ENCODE measurements at places on chromosomes 16 and 17. TPM values are rescaled to one million over a fixed set of nuclear protein-coding genes. Genes with fewer than 3 reads are reported as not detected.

PDIA2 gene
- not detected for total RNA-seq

QPRT gene
- total RNA-seq, result 7.4 TPM

HOXB5 gene
- total RNA-seq, result 0.57 TPM

KRT31 gene
- 0.09 TPM for total RNA-seq

CBX2 gene
- 0.63 TPM for total RNA-seq

CRYM gene
- total RNA-seq, result 2.0 TPM

SLC35G6 gene
- total RNA-seq, result not detected

KRTAP16-1 gene
- not detected for total RNA-seq

EVPLL gene
- not detected for total RNA-seq

KCNJ18 gene
- not detected for total RNA-seq

NLGN2 gene
- total RNA-seq, result 20.3 TPM

LGALS9B gene
- total RNA-seq, result not detected

SEPHS2 gene
- 15.8 TPM for total RNA-seq

SLC13A5 gene
- total RNA-seq, result not detected

DNA sequence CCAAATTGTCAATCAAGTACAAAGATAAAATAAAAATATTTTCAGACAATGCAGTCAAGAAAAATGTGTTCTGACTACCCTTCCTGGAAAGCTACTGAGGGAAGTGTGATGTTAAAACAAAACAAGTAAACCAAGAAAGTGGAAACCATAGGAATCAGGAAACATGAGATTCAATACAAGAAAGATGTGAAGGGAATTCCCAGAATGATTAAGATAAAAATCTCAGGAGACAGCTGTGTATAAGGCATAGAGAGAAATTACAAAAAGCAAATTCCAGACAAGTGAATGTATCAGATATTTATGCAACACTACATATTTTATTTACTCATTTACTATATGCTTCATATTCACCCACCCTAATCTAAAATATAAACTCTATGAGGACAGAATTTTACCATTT is 32.2 kb downstream of the TRIM37 start:
- DNase-seq, result peak; percentile 71

- peak; percentile 62 for DNase-seq
Measured at GRCh38 chr17:4953451-4953961, 2.6 kb downstream of the ENO3 start.

DNA sequence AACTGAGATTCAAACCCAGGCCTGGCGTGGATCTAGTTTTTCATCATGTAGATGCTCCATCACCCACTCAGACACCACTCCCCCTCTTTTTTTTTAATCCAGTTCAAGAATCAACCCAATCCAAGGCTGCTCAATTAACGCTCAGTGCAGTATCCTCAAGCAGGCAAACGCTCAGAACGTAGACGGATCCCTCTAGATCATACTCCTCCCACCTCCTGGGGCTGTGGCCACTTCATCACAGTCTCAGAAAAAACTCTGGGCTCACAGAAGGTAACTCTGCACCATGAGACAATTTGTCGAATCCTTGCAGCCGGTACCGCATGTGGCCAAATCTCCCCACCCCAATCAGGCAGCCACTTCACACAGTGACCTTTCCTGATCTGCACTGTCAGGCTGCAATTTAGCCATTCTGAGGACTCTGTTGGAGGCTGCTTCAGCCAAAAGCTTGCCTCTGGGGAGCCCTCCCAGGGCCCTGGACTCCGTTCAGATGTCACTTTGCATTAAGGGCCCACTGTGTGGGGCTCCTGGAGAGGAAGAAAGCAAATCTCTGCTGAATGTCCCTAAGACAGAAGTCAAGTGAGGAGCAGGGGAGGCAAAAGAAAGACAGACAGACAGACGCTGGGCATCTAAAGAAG is 183.5 kb downstream of the XYLT1 start:
- no peak for DNase-seq

DNA sequence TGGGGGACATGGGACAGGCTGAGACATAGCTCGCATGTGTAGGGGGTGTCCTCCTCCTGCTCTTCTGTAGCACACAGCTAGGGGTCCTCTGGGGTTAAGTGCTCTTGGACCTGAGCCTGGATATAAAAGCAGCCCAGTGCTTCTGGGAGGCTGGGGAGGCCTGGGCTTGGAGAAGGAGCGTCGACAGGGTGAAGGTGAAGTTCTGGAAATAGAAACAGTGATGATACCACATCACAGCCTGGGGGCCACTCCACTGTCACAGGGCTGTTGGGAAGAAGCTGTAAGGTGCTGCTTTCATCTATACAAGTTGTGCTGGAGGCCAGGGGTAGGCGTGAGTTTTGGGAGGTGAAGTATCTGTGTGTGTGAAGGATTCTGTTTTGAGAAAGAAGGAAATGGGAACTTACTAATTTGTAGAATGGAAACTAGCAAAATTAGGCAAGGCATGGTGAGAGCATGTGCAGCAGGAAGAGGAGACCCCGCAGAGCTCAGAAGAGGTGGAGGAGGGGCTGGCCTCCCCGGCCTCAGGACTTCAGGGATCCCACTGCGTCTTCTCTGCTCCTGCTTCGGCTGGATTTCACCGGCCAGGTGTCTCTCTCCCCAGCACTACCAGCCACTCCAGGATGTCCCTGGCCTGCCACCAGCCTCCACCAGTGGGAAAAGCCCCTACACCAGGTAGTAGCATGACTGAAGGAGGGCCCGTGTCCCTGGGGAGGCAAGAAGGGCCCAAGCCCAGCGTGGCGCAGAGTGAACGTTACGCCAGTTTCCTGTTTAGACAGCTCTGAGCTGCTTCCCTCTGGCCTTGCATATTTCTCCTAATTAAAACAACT is 19.4 kb downstream of the PLCG2 start:
- DNase-seq, result no peak

- no peak for DNase-seq
Measured at GRCh38 chr16:81291117-81291516, 23.6 kb upstream of the GAN start.

DNA sequence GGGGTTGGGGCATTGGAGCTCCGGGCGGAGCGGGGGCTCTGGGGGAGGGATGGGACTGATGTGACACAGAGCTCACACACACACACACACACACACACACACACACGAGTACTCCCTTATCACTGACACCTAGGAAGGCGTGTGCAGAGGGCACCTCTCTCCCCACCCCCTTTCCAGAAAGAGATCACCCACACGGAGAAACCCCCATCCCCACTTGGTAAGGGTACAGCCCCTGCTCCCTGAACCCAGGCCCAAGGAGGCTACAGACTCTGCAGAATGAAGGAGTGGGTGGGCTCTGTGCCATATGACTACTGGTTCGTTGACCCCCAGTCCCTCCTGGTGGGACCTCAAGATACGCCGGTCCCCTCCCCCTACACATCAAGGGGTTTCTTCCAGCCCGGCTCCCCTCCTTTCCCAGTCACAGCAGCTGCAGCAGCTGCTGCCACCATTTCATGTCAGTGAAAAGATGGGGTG is 8.7 kb upstream of the ARHGAP23 start:
- DNase-seq, result no peak

DNA sequence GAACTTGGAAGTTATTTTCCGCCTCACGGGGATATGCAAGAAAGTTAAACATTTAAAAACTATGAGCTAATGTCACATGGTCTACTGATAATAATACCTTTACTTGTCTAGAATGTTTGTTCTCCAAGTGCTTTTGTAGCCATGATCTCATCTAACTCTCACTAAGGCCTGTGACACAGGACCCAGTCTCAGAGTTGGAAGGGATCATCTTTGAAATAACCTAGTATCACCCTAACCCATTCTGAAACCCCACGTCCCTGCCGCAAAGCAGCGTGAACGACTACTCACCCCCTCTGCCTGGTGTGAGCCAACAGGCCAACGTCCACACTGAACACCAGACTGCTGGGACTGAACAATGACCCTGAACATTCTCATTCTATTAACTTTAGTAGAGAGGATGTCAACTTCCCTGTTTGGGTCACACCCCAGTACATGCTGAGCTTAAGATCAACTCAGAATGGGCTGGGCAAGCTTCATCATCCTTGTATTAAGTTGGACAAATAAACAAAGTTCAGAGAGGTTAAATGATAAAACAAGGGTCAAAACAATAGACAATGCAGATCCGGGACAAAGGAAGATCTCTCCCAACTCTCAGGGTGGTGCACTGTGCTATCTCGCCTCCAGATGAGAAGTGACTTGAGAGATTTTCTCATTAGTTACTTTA is 54.8 kb upstream of the BCAR1 start:
- peak; percentile 11 for DNase-seq

DNA sequence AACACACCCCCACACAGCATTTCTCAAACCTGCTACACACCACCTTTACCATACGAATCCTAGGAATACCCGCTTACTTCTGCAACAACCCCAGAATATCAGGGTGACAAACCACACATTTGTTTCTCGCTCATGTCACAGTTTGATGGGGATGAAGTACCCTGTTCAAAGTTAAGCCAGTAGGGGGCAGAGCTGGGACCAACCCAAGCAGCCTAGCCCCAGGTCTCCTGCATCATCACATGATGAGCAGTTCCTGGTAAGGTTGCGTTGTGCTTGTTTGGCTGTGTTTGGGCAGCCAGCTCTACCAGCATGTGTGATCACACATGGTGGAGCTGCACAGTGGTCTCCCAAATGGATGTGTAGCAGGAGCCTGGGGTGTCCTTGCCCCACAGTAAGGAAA is 103.6 kb upstream of the C16orf82 start:
- DNase-seq, result peak; percentile 26

DNA sequence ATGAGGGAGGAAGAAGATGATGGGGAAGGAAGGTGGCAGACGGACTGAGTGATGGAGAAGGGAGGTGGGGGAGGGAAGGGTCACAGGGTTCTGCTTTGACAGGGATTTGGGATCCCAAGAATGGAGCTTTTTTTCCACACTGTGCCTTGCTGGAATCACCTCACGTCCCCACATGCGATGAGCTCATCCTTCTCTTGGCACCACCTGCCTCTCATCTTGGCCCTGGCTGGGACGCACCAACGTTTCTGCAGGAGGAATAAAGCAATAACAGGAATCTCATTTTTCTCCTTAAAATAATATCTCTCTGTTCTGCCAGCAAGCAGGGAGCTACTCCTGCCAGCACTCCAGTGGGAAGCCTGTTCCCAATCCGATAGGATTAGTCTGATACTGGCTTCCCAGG is 47.8 kb downstream of the MEOX1 start:
- DNase-seq, result peak; percentile 47

DNA sequence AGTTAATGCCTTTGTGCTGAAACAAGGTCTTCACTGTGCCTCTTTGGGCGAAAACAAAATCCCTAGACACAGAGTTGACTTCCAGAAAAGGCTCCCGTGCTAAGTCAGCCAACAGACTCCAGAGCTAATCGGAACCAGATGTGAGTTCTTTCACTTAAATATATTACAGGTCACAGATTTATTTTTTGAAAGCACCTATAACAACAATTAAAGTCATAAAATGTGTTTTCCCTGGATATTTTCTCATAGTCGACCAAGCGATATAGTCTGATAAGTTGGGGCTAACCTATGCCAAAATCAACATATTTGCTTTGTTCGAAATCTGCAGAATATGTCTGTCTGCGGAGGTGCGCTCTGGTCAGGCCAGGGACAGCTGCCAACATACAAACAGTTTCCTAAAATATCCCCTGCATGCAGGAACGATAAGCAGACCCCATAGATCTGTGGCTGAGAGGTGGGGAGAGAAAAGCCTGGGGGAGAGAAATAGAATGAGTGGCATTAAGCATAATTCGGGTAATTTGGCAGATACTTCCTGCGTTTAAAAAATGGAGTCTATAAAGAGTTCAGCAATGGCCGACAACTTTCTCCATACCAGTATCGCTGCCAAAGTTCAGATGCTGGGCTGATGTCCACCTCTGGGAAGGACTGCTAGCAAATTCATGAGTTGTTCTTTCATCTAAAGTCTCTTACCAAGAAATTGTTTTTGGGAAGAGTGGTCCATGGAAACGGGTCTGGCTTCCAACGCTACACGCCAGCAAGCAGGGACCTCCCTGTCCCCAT is 50.8 kb upstream of the MYH10 start:
- DNase-seq, result peak; percentile 98

GRCh38 chr16:31695667-31696066 is 168.0 kb downstream of the AHSP start:
- DNase-seq, result no peak

DNA sequence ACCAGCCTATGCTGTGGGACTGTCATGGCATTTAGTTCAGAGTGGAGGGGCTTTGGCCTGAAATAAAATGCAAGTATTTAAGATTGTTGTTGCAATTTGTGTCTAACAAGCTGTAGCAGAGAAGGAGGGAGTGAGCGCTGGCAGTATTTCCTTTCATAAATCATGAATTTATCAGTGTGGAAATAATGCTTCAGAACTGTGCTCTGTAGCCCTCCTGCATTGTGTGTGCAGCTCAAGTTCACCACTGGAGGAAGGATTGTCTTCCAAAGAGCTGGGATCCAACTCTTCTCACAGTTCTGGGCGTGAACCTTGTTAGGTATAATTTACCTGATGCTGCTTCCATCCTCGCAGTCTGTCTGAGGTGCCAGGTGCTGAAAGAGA is 15.1 kb downstream of the SNX11 start:
- DNase-seq, result no peak

GRCh38 chr16:50478773-50479149 is 69.4 kb upstream of the NKD1 start:
- no peak for DNase-seq

GRCh38 chr16:85583491-85584181 is 29.5 kb upstream of the GSE1 start:
- DNase-seq, result peak; percentile 69

GRCh38 chr17:47742319-47743181 is 9.5 kb downstream of the TBX21 start:
- no peak for DNase-seq

DNA sequence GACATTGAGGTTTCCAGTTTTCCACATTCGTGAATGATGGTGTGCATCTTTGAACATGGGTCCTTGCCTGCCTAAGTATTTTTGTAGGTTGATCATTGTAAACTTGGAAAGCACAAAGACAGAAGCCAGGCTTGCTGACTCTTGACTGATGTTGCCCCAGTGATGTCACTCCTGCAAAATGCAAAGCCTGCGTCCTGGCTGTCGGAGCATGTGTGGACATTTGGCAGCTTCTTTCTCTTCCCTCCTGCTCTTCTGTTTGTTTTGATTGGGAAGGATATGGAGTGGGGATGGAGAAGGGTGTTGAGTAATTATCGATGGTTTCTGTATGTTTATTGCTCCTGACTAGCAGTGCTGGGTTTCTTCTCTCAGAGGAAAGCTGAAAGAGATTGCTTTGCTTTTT is 3.2 kb downstream of the NDE1 start:
- peak; percentile 89 for DNase-seq

All from fibroblast of the aortic adventitia (primary cell).